ENCODE measurements at places on chromosomes 11 and 22.

- no peak for DNase-seq
These were observed 253.2 kb downstream of the ST3GAL4 start for GRCh38 chr11:126608658-126609057.

DNA sequence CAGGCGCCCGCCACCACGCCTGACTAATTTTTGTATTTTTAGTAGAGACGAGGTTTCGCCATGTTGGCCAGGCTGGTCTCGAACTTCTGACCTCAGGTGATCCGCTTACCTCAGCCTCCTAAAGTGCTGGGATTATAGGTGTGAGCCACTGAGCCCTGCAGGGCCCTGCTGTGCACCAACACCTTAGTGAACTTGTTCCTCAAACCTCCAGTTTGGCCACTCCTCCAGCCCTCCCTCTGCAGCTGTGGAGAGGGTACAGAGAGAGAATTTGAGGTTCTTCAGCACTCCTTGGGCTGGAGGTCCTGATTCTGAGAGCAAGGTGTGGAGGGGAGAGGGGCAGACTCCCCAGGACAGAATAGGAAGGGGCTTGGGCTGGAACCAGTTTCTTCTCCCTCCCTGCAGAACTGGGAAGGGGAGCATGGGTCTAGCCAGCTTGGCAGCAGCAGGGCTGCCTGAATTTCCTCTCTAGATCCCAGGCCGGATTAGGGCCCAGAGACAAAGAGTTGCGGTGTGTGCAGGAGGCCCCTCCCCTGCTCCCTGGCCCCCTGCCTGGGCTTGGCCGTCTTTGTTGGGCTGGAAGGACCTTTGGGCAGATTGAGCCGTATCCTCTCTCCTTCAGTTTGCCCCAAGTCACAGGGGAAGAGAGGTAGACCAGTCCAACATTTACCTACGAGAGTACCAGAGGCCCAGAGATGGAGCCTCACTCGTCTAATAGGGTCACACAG, 2.3 kb upstream of the PEX16 start:
- DNase-seq: no peak

- DNase-seq: no peak
These were observed 16.7 kb downstream of the SSH3 start for GRCh38 chr11:67320011-67320410.

- no peak for DNase-seq
These were observed 155.7 kb downstream of the TBC1D22A start for GRCh38 chr22:46918197-46918596.

GRCh38 chr11:114252767-114253166, 43.4 kb upstream of the NNMT start:
- DNase-seq: no peak

GRCh38 chr22:43928468-43928867, 4.9 kb downstream of the PNPLA3 start:
- DNase-seq: no peak

GRCh38 chr22:45484742-45485141, 17.9 kb upstream of the FBLN1 start:
- DNase-seq: no peak

GRCh38 chr11:40271361-40271760, 1188.1 kb downstream of the LRRC4C start:
- no peak for DNase-seq

DNA sequence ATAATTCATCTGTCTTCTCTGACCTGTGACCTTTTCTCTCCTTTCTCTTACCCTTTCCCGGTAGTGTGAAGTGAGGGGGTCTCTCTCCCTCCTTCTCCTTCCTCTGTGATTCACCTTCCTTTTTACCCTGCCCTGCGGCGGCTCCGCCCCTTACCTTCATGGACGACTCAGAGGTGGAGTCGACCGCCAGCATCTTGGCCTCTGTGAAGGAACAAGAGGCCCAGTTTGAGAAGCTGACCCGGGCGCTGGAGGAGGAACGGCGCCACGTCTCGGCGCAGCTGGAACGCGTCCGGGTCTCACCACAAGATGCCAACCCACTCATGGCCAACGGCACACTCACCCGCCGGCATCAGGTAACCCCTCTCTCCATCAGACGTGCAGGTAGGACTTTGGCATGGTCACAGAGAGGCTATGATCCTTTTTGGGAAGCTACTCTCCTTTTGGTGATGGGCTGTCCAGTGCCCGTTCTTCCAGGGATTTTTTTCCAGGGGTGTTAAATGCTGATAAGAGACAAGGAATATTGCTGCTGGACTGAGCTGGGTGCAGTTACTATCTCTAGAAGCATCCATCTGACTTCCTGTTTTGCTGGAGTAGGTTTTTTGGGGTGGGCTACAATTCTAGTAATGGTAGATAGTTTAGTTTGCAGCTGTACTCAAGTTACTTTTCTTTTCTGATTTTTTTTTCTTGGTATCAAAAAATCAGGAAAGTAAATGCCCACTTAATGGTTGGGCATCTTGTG, 29.9 kb downstream of the CTNND1 start:
- no peak for DNase-seq

- no peak for DNase-seq
These were observed 60.5 kb downstream of the HIPK3 start for GRCh38 chr11:33317662-33318061.

GRCh38 chr11:65560555-65561418, 2.6 kb upstream of the LTBP3 start:
- no peak for DNase-seq

DNA sequence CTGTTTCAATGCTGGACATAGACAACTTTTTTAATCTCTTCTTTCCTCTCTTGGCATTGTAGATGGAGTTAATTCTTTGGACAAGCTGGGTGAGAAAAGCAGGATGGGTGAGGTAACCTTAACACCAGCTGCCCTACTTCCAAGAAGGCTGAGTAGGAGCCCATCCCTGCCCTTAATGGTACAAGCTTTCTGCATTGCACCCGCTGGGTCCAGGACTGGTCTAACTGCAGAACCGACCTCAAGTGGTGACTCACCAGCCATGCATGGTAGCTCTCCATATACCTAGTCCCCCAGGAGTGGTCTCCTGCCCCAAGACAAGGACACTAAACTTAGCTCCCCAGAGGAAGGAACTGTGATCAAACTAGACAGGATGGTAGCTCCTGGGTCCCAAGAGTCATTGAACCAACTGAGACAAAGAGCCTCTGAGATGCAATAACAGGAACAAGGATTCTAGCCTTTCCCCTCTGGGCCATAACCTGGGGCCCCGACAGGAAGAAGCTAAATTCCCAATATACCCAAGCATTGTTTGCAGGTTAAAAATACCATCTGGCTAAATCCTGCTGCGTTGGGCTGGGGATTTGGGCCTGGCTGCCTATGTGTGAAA, 32.1 kb downstream of the RPL27A start:
- DNase-seq: no peak

DNA sequence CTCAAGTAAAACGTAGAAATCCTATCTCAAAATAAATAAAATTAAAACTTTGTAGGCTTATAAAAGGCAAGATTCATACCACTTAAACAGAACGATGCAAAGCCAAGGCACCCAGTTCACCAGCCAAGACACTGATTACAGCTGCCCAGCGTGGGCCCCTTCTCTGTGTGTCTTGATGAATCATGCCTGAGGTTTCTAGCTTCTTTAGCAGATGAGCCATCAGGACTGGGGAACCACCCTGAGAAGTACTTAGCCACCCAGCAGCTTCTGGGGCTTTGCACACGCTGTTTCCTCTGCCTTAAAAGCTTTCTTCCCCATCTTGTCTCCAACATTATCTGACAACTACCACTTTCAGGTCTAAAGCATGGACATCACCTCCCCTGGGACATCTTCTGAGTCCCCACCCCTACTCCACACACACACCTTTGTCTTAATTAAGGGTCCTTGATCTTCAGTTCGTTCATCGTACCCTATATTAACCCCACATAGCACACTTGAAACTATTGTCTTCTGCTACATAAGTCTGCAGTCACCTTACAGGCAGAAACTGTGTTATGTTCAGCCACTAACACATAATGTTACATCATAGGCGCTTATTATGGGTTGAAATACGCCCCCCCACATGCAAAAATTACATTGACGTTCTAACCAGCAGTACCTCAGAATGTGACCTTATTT, 8.7 kb upstream of the LAYN start:
- DNase-seq: no peak

DNA sequence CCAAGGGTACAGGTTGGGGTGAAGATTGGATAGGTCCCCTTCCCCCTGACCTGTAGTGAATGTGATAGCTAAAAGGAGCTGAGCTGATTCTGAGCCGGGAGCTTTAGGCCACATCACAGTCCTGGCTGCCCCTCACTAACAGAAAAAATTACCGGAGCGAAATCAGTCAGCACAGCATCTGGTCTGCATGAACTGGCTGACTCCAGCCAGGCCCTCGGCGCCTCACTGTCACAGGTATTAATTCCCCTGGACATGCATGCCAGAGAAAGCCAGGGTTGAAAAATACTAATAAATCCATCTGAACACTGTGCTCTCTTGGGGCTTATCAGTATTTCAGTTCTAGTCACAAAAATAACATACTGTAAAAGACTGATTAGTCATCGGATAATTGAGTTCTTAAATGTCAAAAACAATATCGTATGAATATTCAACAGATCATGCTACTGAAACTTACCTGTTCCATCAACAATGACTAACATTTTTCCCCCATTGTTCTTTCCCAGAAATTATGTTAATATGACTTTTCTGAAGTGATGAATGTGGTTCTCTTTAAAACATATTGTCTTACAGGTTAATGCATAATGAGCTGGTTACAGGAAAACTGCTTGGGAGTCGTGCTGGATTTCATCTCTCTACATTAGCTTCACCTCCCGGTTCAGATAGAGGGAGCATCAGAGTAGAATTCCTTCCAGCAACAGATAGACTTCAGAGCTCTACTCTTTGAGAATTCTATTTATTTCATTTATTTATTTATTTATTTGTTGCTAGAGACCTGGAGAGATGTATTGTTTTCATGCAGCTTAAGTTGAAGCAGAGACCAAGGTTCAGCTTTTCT, 387.7 kb downstream of the NXPE2 start:
- DNase-seq: no peak

DNA sequence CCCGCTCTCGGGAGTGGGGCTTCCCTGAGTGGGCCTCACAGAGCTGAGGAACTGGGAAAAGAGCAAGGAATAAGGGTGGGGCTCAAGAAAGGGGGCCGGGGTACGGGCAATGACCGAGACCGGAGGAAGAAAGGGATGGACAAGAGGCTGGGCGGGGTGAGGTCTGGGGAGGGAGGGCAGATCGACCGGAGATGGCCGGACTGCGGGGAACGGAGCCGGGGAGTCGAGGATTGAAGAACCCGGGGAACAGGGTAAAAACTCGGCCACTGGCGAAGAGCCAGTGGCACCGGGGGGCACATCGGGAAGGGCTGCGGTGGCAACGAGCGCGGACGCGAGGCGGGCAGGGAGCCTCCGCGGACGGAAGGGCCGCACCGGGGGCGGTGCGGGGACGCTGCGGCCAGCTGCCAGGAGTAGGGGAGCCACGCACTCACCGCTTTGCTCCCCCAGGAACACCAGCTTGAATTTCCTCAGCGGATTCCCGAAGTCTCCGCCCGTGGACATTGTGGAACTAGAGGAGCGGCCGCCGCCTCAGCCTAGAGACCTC, 667 bp downstream of the RAB6A start:
- DNase-seq: no peak

DNA sequence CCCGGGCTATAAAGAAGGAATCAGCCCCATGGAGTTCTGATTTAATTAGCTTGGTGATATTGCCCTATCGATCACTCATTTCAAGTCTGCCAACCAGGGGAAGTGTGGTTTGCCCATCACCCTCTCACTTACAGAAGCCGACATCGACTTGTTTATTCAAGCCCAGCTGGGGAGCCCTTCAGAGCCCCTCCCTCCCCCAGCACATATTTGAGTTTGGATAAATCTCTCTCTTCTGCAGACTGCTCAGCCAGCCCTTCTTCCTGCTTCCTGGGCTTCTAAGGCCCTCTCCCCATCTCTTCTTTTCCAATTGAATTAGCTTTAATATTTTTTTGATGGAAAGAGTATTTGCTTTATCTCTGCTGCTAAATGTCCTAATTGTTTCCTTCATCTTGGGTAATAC, 299.0 kb downstream of the MIAT start:
- no peak for DNase-seq

DNA sequence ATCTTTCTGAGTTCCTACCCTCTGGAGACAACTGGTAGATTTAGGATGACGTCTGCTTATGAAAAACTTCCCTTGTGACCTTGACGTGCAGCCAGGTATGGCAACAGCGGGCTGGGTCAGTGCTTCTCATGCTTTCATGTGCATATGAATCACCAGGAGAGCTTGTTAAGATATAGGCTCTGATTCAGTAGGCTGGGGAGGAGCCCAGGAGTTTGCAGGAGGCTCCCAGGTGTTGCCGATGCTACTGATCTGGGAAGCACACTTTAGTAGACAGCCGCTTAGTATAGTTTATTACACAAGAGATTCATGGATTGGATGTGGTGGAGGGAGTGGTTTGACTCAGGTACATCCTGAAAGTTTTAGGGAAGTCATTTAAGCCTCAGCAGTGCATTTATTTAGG, 23.8 kb downstream of the DIXDC1 start:
- no peak for DNase-seq

All from D721Med (cell line).